AG04450 (cell line): ENCODE measurements at places on chromosomes 11 and 22. TPM values are rescaled to one million over a fixed set of nuclear protein-coding genes. Genes with fewer than 3 reads are reported as not detected.

- no peak for DNase-seq
Observed at GRCh38 chr11:128116447-128116846, 470.9 kb downstream of the ETS1 start.

- no peak for DNase-seq
Observed at GRCh38 chr11:86182976-86183584, 61.5 kb upstream of the EED start.

DNA sequence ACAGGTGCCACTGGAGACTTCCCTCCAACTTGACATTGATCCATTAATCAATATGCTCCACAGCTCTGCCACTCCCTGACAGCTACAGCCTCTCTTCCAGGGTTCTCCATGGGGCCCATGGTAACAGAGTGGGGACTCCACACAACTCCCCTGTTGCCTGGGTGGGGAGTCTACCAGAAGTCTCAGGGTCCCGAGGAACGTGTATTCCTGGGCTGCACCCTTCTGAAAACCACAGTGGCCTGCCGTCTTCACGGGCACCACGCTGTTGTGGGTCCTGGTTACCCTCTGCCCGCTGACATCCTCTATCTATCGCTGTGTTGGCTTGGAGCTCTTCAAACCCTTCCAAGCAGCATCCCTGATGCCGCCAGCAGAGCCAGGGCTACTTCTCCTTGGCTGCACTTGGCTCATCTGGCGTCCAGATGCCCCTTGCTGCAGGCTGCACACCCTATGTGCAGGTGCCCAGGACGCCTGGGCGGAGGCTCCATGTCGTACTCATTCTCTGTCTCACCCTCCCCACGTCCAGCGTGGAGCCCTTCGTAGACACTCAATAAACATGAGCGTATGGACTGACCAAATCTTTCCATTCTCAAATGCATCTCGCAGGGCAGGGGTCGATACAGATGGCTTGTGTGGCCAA lies 1341.8 kb downstream of the TBC1D22A start:
- DNase-seq: no peak

DNA sequence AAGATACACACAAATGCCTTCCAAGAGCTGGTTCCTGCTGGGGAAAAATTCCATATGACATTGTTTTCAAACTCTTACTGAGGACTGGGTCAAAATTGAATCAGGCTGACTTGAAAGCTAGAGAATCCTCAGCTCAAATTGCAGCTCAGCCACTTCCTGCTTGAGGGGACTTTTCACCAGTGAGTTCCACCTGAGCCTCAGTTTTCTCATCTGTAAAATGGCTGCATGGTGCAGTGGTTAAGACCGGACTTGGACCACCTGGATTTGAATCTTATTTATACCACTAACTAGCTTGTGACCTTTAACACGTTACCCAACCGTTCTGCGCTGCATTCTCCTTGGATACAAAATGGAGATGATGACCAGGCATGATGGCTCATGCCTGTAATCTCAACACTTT lies 69.9 kb upstream of the ASPHD2 start:
- no peak for DNase-seq

Gene TRMU
- 19.7 and 23.7 TPM in 2 replicates for polyA plus RNA-seq

DNA sequence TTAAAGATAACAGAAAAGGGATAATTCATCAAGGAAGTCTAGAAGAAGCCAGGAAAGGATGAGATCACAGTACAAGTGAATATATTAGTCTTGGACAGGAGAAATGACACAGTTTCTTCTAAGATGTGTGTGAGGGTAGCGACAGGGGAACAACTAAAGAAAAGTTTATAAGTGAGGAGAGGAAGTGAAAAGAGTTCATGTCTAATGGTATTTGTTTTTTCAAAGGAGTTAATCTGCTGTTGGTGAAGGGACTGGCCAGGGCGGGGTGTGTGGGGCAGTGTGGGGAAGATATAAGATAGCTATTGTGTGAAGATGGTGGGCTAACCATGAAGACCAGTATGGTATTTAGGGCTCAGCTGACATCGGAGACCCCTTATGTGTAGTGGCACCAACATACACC lies 7.6 kb upstream of the PPFIBP2 start:
- DNase-seq: no peak

DNA sequence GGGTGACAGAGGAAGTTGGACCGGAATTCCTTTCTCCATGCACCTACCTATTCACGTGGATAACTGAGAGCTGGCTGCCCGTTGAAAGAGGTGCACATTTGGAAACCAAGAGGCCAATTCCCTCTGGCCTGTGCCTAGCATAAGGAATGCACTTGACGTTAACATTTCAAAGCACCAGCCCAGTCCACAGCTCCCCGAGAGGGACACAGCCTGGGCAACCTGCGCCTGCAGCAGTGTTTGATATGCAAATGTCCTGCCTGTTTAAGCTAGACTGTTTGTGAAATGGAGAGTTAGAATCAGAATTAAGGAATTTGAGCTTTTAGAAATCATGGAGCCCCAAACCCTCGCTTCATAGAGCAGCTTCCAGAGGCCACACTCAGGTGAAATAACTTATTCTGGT lies 126.1 kb downstream of the DSCAML1 start:
- DNase-seq: no peak

GRCh38 chr22:39797528-39798147 lies 95.9 kb downstream of the ENTHD1 start:
- DNase-seq: no peak

GRCh38 chr11:73175551-73176144 lies 33.5 kb upstream of the FCHSD2 start:
- no peak for DNase-seq
